ENCODE measurements at places on chromosomes 7 and 10.

GRCh38 chr7:132240262-132240661, 336.0 kb downstream of the PLXNA4 start:
- DNase-seq = no peak

DNA sequence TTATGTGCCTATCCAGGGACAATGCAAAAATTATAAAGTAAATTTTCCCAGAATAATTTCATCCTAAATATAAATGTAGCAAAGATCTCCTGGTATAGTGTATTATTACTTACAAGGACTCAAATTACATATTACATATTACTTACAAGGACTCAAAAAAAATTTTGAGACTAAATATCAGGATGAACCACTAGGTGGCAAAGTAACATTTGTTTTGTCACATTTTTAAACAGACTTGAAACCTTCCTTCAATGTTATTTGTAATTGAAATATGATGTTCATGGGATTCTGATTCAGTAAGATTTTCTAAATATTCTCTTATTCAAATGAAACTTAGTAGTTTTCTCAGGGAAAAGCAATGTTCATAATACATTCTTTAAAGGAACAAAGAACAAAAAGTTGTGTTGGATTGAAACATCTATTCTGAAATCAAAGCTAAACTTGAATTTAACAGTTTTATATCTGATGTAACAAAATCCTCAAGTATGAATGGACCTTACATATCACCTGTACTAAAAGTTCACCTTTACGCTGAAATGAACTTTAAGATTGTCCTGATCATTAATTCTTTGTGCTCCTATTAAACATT, 74.3 kb upstream of the GNAI1 start:
- DNase-seq = peak; percentile 43

DNA sequence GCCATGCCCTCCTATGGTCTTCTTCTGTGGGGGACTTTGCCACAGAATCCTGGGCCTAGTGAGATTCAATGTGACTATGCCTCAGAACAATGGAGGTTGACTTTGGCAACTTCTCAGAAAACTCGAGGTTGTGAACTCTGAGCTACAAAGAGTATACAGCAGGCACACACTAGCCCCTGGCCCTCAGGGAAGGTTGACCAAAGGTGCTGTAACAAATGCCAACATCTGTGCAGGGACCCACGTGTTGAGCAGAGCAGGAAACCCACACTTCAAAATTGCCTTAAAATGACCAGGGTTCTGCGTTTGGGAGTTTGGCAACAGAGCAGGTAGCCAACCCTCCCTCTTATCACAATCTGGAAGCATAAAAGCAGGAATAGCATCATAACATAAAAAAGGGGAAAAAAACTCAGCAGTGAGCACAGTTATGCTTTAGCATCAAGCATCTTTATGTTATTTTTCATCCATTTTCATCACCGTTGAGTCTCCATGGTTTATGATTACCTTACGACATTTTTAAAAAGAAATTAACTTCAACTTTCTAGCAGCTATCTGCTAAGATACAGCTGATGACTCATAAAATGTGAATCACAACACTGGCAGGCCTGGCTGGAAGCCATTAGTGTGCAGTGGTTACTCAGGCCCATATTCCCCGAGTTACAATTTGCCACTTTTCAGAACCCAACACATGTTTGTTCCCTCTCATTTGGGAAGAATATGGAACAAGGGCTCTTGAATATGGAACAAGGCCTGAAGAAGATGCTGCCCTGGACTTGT, 11.1 kb downstream of the PRLHR start:
- no peak for DNase-seq

- DNase-seq = no peak
These were observed 21.0 kb upstream of the ABI1 start for GRCh38 chr10:26881600-26882331.

GRCh38 chr10:69568472-69569395, 4.5 kb downstream of the NEUROG3 start:
- DNase-seq = no peak

GRCh38 chr7:145224775-145225174, 388.9 kb upstream of the TPK1 start:
- DNase-seq = no peak

GRCh38 chr7:19322002-19322401, 176.8 kb upstream of the FERD3L start:
- DNase-seq = no peak

DNA sequence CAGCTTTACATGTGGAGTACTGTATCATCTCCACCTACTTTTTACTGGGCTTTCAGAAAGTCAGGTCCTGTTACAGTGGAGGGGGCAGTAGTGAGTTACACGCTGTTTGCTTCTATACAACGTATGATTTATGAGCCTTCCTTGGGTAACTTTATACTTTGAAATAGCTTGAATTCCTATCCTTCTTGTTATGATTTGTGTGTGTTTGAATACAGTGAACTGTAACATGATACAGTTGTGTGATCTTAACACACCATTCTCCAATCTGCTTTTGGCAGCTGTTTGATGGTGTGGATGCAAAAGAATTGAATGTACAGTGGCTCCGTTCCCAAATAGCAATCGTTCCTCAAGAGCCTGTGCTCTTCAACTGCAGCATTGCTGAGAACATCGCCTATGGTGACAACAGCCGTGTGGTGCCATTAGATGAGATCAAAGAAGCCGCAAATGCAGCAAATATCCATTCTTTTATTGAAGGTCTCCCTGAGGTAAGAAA, 41.7 kb downstream of the SP8 start:
- no peak for DNase-seq

GRCh38 chr7:142425281-142425680, 167.4 kb upstream of the PRSS58 start:
- DNase-seq = no peak

GRCh38 chr7:101817471-101818286, at the start of gene CUX1:
Gene CUX1 (plus strand): TSS chr7:101817626. CDS start chr7:101817640, 14 bp downstream.
- DNase-seq = no peak

Data from hematopoietic multipotent progenitor cell (in vitro differentiated cells).